ENCODE measurements at places on chromosomes 13 and 19.
A peak's percentile ranks its signal among the peaks of the same experiment; 100 is the strongest.

DNA sequence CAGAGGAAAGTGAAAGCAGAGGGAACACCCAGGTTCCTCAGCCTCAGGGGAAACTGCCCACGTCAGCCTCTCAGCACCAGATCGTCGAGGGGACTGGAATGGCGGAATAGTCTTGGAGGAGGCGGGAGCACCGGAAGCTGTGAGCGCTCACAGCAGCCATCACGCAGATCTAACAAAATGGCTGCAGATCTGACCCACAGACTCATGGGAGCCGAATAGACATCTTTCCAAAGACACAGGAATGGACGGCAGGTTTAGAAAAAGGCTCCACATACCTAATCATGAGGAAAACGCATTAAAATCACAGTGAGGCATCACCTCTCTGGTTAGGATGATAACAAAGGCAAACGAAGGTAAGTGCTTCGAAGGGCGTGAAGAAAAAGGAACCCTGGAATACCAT, 11.8 kb upstream of the LILRA2 start:
- no peak for DNase-seq

DNA sequence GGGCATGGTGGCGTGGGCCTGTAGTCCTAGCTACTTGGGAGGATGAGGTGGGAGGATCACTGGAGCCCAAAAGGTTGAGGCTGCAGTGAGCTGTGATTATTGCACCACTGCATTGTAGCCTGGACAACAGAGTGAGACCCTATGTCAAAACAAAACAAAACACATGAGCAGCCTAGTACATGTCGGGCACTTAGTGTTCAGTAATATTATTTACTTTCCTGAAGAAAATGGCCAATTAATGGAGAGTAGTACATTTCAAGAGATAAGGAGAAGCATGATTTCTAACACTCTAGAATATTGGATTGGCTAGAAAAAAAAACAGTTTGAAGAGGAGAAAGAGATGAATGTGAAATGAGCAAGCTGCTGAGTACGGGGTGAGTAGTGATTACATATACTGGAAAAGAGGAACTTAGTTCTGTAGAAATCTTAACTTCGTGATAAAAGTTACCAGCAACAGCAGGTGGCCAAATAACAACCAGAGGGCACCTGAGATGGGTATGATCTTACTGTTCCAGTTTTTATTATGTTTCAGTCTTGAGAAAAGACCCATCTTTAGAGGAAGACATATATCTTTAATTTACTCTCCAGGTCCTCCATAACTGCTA, 36.2 kb downstream of the SPATA13 start:
- DNase-seq: no peak

DNA sequence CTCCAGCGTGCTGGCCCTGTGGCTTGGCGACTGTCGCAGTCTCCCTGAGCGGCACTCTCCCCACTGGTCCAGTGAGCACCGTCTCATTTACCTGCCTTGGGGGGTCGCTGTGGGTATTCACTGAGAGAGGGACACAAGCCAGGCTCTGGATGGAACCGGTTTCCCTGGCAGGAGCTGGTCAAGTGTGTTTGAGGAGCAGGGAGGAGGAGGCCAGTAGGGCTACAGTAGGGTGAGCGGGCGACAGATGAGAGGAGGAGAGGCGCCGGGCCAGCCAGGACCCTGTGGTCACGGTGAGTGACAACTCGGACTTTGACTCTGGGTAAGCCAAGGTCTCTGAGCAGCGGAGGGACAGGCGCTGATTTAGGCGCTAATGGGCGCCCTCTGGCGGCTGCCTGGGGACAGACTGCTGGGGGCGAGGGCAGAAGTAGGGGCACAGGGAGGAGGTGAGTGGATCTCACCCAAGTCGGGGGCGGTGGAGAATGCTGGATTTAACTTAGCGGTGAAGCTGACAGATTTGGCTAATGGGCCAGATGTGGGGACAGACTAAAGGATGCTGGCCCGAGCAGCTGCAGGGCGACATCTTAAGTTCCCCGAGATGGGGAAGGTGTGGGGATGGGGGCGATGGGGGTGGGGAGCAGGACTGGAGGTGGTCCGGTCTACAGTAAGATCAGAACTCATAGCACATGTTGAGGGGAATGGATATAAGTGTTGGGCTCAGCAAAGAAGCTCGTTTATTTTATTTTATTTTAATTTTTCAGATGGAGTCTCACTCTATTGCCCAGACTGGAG, 4.7 kb upstream of the PRMT1 start:
- peak; percentile 84 for DNase-seq

DNA sequence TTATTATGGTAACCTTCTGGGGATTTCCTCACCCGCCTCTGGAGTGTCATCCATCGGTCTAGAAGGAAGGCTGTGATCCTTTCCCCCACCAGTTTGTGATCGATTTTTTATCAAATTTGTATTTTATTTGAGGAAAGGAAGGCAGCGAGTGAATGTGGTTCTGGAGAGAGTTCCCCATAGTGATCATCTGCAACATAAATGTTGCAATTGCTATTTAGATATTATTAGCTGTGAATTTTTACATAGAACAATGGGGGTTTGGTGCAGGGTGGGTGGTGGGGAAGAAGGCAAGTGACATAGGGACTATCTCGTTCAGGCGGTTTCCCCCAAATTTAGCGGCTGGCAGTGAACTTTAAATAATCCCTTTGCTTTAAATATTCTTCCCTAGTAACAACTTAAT, 1.2 kb downstream of the CDK8 start:
- no peak for DNase-seq

- no peak for DNase-seq
Observed at GRCh38 chr13:112638157-112638750, 50.3 kb upstream of the TUBGCP3 start.

GRCh38 chr19:52188822-52189734, 774 bp upstream of the PPP2R1A start:
- DNase-seq: no peak

Measured in GM10248 (cell line).